ENCODE measurements at places on chromosomes 16 and 17.

- no peak for DNase-seq
Observed at GRCh38 chr16:50161950-50162349, 8.8 kb downstream of the TENT4B start.

GRCh38 chr16:17224879-17225281 lies 245.9 kb downstream of the XYLT1 start:
- no peak for DNase-seq

GRCh38 chr17:42879596-42879985 lies 21.0 kb upstream of the G6PC1 start:
- no peak for DNase-seq

GRCh38 chr16:69935278-69935711 lies 15.8 kb upstream of the CLEC18A start:
- DNase-seq = no peak

GRCh38 chr17:61338000-61338798 lies 61.4 kb upstream of the TBX2 start:
- no peak for DNase-seq

DNA sequence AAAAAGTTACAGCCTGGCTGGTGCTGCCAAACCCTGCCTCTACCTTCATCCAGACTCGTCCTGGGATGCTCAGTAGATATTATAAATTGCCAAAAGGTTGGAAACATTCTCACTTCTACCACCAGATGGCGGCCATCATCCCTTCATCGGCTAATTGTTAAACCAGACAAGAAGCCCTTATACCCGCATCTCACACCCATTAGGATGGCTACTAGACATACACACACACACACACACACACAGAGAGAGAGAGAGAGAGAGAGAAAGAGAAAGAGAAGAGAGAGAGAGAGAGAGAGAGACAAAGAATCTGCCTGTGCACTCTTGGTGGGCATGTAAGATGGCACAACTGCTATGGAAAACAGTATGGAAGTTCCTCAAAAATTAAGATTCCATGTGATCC lies 15.0 kb upstream of the SCIMP start:
- peak; percentile 79 for DNase-seq

- DNase-seq = no peak
Observed at GRCh38 chr16:83533193-83533592, 274.6 kb upstream of the HSBP1 start.

- no peak for DNase-seq
Observed at GRCh38 chr17:10748531-10749181, 18.8 kb upstream of the TMEM220 start.

GRCh38 chr16:82899731-82900450 lies 273.1 kb downstream of the CDH13 start:
- no peak for DNase-seq

GRCh38 chr16:50659806-50660205 lies 21.3 kb downstream of the SNX20 start:
- no peak for DNase-seq

DNA sequence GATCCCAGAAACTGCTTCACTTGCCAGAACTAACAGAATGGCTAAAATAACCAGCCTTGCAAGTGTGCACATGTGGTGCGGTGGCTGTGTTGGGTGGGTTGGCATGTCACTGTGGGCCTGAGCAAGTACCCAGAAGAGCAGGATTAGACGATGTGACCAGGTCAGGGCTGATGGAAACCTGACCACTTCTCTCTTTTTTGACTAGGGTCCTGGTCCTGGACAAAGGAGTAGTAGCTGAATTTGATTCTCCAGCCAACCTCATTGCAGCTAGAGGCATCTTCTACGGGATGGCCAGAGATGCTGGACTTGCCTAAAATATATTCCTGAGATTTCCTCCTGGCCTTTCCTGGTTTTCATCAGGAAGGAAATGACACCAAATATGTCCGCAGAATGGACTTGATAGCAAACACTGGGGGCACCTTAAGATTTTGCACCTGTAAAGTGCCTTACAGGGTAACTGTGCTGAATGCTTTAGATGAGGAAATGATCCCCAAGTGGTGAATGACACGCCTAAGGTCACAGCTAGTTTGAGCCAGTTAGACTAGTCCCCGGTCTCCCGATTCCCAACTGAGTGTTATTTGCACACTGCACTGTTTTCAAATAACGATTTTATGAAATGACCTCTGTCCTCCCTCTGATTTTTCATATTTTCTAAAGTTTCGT lies 16.7 kb downstream of the ANKRD40 start:
- DNase-seq = no peak

DNA sequence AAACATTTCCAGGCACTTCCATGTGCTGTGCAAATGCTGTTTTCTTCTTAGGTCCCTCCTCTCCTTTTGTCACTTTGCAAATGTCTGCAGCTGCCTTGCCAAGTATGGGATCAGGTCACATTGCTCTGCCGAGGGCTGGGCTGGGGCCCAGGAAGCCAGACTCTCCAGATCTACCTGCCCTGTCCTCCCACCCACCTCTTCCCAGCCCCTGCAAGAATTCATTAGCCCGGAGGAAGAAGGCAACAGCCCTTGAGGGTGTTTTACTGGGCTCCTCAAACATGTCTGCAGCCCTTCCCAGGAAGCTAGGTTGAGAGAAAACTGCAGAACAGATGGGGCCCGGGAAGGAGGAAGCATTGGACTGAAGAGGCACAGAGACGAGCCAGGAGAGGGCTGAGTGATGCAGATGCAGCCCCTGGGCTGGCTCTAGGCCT lies 47.1 kb downstream of the WSB1 start:
- DNase-seq = peak; percentile 52

DNA sequence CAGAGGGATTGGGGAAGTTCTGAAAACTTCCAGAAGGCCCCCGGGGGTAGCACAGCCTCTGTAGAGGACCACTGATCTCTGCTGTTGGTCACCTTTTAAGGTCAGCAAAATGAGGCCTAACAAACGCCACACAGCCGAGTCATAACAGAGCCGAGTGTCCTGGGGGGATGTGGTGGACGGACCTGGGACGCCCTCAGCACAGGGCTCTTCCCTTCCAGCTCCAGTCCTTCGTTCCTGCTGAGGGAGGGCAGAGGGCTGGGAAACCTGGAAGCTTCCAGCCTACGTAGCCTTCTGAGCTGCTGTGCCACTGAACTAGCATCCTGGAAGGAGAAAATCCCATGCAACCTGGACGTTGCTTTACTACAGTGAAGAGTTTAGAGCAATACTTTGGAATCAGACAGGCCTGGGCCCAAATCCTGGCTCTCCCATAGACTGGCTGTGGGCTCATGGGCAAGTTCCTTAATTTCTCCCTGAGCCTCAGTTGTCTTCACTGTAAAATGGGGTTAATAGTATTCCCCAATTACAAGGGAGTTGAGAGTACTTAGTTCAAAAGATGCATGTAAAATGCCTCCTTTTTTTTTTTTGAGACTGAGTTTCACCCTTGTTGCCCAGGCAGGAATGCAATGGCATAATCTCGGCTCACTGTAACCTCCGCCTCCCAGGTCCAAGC lies 34.4 kb upstream of the ZCCHC14 start:
- no peak for DNase-seq

DNA sequence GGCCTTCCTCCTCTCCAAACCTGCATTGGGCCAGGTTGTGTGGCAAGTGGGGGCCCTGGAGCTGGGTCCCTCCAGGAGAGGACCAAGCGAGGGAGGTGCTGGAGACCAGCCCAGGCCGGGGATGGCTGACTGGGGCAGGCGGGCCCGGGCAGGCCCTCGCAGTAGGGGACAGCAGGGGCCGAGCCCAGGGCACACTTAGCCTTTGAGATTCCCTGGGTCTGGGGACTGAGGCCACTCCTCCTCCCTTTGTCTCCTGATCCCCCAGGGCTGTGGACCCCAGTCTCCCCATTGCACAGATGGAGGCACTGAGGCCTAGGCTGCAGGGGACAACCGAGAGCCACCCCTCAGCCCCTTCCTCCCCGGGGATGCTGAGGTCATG lies 5.2 kb downstream of the FOXJ1 start:
- no peak for DNase-seq

- DNase-seq = no peak
Observed at GRCh38 chr16:73553941-73554660, 506.2 kb upstream of the ZFHX3 start.
